WTC11 (cell line): ENCODE measurements at places on chromosomes 13 and 19.

DNA sequence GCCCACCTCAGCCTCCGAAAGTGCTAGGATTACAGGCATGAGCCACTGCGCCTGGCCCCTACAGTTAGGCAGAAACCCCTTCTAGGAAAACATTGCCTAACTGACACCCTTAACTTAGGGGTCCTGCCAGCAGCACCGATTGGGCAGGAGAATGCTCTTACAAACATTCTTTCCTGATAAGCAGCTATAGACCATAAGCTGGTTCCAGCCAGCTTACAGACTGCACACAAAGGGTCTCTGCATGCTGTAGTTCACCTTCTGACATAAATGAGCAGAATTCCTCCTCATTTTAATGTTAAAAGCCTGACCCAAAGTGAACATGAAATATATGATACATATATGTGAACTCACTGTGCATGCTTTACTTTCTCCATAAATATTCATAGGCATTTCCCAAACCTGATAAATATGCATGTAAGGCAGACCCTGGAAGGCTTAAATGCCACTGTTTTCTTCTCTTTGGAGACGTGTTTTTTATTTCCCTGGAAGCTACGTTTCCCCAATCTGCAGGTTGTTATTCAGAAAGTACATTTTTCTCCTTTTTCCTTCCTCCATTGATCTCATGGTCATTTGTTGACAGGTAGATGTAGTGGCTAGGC is 48.5 kb upstream of the KL start:
- no peak for DNase-seq

GRCh38 chr19:17686592-17687024 is 1.5 kb downstream of the UNC13A start:
- DNase-seq: peak; percentile 84

DNA sequence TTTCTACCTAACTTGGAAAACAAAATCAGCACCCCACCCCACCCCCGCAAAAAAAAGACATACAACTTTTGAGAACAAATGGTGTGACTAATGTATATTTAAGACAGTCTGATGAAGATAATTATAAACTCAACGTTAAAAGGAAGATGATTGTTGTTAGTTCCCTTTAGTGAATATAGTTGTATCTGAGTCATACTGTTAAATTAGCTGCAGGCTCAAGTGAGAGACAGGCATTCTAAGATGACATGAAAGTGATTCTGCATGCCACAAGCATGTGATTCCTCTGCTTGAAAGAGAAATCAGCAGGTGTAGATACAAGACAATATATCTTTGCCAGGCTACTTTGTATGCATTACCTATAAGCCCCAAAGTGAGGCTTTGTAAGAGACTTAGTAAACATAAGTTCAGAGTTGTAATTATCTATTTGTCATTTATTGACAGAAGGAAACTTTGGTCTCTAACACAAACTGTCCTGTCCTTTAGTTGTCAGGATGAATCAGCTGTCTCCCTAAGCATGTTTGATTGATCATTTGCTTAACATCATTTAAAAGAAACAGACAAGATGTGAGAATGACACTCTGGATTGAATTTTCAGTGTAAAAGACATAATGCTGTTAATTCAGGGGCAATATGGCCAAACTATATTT is 319.4 kb upstream of the HTR2A start:
- DNase-seq: no peak

DNA sequence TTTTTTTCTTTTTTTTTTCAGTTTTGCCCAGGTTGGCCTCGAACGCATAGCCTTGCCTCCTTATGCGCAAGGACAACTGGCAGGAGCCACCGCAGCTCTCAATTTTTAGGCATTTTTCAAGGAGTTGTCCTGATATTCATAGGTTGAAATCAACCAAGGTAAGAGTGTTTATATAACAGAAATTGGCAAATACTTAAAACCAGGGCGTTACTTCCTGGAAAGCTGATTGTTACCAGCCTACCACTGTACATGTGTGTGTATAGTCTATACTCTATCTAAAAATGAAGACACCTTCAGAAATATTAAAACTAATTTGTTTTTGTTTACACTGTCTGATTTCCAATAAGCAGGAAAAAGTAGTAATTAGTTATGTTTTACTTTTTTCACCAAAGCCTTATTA is 39.2 kb downstream of the GPC6 start:
- no peak for DNase-seq

GRCh38 chr19:38043649-38044144 is 136.7 kb downstream of the SIPA1L3 start:
- no peak for DNase-seq

GRCh38 chr13:46179491-46179908 is 2.5 kb downstream of the LCP1 start:
- DNase-seq: no peak
